ENCODE measurements at places on chromosomes 4 and X.

DNA sequence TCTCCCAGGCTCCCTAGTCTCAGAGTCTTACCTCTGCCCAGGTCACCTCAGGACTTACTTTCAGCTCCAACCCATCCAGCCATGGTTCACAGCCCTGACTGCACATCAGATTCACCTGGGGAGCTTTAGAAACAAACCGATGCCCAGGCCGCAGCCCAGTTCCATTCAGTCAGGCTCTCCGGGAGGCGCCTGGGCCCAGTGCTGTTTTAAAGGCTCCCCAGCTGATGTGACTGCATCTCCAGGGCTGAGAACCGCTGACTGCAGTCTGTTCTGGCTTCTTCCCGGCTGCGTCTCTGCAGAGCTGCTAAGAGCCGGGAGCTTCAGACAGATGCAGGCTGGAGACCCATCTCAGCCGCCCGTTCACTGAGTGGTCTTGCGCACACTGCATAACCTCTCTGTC, 44.4 kb upstream of the LGI2 start:
- no peak for DNase-seq

DNA sequence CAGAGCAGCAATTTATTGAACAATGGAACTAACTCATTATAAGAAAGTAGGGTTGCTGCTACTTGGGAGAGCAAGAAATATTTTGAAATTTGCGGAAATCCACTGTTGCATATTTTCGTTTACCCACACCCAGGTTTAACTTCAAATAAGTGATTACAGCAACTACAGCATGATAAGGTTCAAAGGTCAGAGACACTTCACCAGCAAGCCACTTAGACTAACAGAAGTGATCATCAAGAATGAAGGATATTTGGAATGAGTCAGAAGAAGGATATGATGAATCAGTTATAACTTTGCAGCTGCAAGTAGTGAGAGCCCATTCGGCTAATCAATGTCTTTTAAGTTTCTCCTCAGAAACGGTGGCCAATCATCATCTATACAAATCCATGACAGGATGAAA, 199.3 kb downstream of the TMA16 start:
- no peak for DNase-seq

- no peak for DNase-seq
These were observed 107.7 kb downstream of the ANXA3 start for GRCh38 chr4:78659264-78659663.

DNA sequence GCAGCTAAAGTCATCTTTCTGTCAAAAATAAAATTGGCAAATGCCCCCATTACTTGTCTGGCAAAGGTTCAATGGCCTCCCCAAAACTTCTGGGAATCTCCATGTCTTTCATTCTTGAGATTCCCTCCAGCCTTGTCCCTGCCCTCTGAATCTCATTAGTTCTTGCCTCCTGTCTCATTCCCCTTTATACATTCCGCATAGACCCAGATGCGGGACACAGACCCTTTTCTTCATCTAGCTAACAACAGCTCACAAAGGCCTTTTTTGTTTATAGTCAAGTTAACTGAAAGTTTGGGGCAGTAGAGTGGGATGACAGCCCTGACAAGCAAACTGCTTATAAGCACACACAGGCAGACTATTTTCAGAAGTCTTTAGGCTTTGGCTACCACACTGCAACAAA, 306.1 kb upstream of the FAM241A start:
- DNase-seq: no peak

GRCh38 chrX:49230500-49231232, 2.5 kb downstream of the CACNA1F start:
- peak; percentile 68 for DNase-seq

GRCh38 chr4:186592445-186592844, 37.1 kb upstream of the MTNR1A start:
- no peak for DNase-seq

GRCh38 chrX:150767475-150768131, 74.4 kb downstream of the MTMR1 start:
- DNase-seq: no peak

DNA sequence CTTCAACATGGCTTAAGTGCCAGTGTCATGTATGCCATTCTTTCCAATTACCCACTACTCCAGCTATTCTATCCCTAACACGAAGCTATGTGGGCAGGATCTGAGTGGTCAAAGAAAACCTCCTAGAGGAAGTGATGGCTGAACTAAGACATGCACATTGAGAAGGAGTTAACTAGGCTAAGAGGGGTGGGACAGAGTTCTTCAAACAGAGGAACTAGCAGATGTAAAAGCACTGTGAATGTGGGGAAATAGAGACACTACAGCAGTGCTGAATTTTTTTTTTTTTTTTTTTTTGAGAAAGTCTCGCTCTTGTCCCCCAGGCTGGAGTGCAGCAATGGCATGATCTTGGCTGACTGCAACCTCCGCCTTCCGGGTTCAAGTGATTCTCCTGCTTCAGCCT, 6.2 kb downstream of the JCHAIN start:
- no peak for DNase-seq

DNA sequence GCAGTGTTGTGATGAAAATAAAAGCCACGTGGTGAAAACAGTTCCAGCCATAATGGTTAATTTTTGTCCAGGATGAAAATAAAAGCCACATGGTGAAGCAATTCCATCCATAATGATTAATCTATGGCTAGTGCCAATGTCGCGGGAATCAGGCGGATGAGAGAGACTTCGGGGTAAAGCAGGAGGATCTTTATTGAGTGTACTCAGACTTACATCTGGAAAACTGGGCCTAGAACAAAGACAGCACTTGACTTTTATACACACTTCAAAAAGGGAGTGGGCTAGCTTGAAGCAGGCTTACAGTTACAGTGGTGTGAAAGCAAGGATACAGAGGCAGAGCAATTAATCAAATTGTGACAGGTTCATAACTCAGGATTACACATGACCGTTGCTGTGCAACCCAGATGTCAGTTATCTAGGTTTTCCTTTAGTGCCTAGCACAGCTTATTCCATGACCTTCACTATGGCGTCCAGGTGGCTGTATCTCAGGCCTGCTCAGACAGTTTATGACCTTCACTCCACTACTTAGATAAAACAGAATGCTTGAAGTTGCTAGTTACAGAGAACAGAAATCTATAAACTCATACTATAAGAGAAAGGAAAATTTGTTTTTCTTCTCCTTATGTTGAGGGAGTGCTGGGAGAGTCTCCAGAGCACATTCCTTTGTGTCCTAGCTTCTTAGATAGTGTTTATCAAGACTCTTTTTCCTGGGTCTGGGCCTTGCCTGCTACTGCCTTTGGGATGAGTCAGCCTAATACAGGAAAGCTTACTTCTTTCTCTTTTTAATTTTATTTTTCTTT, 5.9 kb upstream of the PLA2G12A start:
- DNase-seq: peak; percentile 95

DNA sequence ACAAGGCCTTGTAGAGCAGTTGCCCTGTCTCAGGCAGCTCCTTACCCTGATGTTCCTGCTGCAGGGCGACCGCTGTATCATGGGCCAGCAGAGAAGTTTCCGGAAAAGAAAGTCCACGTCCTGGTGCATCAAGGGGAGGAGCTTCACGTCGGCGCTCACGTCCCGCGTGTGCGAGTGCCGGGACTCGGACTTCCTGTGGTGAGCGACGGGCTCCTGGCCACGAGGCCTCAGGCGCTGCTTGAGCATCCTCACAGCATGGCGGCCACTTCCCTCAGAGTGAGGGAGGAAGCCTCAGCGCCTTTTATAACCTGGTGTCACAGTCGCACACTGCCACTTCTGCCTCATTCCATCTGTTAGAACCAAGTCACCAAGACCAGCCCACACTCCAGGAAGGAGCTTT, 225.5 kb downstream of the AFAP1 start:
- DNase-seq: no peak

Data from small intestine (tissue), 16 donors.